ENCODE measurements at places on chromosomes 6 and 20. TPM values are rescaled to one million over a fixed set of nuclear protein-coding genes. Genes with fewer than 3 reads are reported as not detected.
A peak's percentile ranks its signal among the peaks of the same experiment; 100 is the strongest.

DNA sequence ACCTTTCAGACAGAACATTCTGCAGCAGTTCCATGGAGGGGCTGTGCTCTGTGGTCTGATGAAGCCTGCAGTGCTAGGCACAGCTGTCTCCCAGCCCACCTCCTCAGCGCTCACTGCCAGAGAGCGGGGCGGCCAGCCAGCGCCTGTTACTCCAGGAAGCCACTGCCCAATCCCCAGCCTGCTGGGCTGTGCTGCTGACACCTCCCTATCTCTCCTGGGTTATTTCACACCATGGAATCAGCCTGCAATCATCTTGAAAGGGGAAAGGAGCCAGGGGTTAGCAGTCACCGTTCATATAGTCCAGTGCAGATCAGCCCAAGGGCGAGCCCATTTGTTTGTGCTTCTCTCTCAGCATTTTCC, 46.3 kb upstream of the NHSL1 start:
- H3K4me3 ChIP-seq = no peak overlapping the region
- peak; percentile 81 for DNase-seq
- peaks cover 32% of the 10 kb centered on the region for H3K4me1 ChIP-seq
- peak overlapping the region; percentile 59 for H3K27ac ChIP-seq
- no peaks in the 10 kb centered on the region for H3K36me3 ChIP-seq

Gene PARD6B
- total RNA-seq = 15.5 TPM

Gene LZTS3
- 30.9 TPM for total RNA-seq

Gene ISM1
- total RNA-seq = 0.21 TPM

GRCh38 chr6:30691208-30691847, 544 bp upstream of the NRM start:
- no peaks in the 10 kb centered on the region for H3K27me3 ChIP-seq
- H3K36me3 ChIP-seq = no peaks in the 10 kb centered on the region
- peaks cover 20% of the 10 kb centered on the region for H3K4me1 ChIP-seq
- peak overlapping the region; percentile 62 for H3K4me3 ChIP-seq
- peak overlapping the region; percentile 63 for H3K27ac ChIP-seq

DNA sequence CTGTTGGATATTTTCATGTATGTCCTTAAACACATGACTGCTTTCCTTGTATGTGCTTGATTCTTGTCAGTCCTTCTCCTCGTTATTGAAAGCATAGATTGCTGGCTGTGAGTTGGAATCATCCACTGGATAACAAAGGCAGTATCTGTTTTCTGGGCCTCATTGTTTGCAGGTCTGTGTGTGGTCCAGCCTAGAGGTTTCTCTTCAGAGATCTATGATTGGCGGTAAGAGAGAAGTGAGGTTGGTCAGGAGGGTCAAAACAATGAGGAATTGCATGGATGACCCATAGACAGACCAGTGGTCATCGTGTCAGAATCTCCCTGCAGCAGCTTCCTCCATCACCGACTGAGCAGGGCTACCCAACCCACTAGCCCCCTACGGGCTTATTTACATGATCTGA, 915.0 kb downstream of the KIF16B start:
- no peak for DNase-seq
- no peaks in the 10 kb centered on the region for H3K36me3 ChIP-seq
- no peaks in the 10 kb centered on the region for H3K4me1 ChIP-seq
- no peak overlapping the region for H3K4me3 ChIP-seq
- H3K27me3 ChIP-seq = no peaks in the 10 kb centered on the region

Gene MEP1A
- not detected for total RNA-seq

GRCh38 chr6:161740486-161740885, 466.6 kb upstream of the AGPAT4 start:
- H3K4me1 ChIP-seq = no peaks in the 10 kb centered on the region
- no peak for DNase-seq

DNA sequence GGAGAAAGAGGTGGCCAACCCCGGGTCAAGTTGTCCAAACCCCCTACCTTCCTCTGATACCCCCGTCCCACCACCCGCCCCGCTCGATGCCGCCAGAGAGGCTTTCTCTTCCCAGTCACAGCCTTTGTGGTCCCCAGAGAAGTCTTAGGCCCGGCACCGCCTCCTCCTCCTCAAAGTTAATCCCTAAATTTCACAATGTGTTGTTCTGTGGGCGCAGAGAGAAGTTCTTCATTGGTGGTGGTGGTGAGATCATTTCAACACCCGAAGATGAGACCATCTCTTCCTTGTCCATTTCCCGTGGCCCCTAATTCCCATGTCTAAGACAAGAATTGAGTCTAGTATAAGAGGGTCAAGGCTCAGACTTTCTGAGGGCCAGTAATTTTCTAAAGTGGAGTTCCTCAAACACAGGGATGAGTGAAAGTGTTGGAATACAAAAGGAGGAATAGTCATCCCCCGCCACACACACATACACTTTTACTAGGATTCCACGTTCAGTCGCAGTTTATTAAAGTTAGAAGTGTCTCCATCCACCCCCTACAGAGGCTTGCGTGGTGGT, 10.4 kb downstream of the TRIM31 start:
- no peaks in the 10 kb centered on the region for H3K36me3 ChIP-seq
- no peaks in the 10 kb centered on the region for H3K4me1 ChIP-seq
- no peak for DNase-seq
- H3K27me3 ChIP-seq = peaks cover 100% of the 10 kb centered on the region
- no peak overlapping the region for H3K27ac ChIP-seq

GRCh38 chr20:36181934-36182603, 27.5 kb downstream of the EPB41L1 start:
- no peak for DNase-seq
- no peaks in the 10 kb centered on the region for H3K4me1 ChIP-seq
- H3K36me3 ChIP-seq = peaks cover 10% of the 10 kb centered on the region
- no peaks in the 10 kb centered on the region for H3K27me3 ChIP-seq

GRCh38 chr6:14966906-14967711, 278.8 kb upstream of the JARID2 start:
- no peaks in the 10 kb centered on the region for H3K36me3 ChIP-seq
- H3K4me1 ChIP-seq = no peaks in the 10 kb centered on the region
- H3K27me3 ChIP-seq = no peaks in the 10 kb centered on the region
- no peak for DNase-seq
- H3K27ac ChIP-seq = no peak overlapping the region

- H3K4me3 ChIP-seq = no peak overlapping the region
- no peaks in the 10 kb centered on the region for H3K4me1 ChIP-seq
- no peaks in the 10 kb centered on the region for H3K27me3 ChIP-seq
- no peak for DNase-seq
- no peaks in the 10 kb centered on the region for H3K36me3 ChIP-seq
These were observed 7.4 kb downstream of the PDE7B start for GRCh38 chr6:135858931-135859330.

Gene COL19A1
- total RNA-seq = 0.27 TPM

- H3K27ac ChIP-seq = no peak overlapping the region
- no peaks in the 10 kb centered on the region for H3K36me3 ChIP-seq
- no peaks in the 10 kb centered on the region for H3K27me3 ChIP-seq
- no peak overlapping the region for H3K4me3 ChIP-seq
- no peaks in the 10 kb centered on the region for H3K4me1 ChIP-seq
These were observed 143.2 kb downstream of the PTCHD4 start for GRCh38 chr6:47967843-47968242.

Gene NHLRC1
- 2.0 TPM for total RNA-seq

DNA sequence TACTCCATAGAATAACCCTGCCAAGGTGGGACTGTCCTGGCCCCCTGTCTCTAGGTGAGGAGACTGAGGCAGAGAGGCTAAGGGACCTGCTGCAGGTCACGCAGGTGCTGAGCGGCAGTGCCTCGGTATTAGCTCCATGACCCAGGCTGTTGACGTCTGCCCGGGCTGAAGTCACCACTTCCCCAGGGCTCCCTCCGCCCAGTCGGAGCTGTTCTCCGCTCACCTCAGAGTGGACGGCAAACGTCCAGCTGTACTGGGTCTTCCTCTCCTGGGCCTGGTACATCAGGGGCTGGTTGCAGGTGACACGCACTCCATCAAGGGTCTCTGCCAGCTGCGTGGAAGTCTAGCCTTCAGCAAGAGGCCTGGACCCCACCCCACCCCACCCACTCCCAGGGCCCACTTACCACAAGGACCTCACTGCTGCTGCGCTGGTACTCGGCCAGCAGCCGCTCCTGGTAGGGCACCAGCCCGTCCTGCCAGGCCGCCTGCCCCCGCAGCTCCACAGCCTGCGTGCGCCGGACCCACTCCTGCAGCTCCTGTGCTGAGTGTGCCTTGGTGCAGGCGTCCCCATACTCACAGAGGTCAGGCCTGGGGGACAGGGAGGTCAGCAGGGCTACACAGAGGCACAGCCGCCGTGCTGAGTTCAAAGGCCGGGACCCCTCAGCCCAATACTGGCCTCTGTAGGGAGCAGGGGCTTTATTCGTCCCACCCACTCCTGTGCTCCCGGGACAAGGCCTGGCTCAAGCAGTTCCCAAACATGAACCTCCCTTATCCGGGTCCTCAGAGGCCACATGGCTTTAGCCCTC, 3.6 kb downstream of the HELZ2 start:
- no peak overlapping the region for H3K4me3 ChIP-seq
- no peak for DNase-seq
- H3K27ac ChIP-seq = no peak overlapping the region

GRCh38 chr6:3456395-3456897, 404 bp downstream of the SLC22A23 start:
- no peak for DNase-seq
- peaks cover 6% of the 10 kb centered on the region for H3K27me3 ChIP-seq
- H3K36me3 ChIP-seq = no peaks in the 10 kb centered on the region
- H3K4me3 ChIP-seq = peak overlapping the region; percentile 60
- H3K4me1 ChIP-seq = peaks cover 21% of the 10 kb centered on the region
- no peak overlapping the region for H3K27ac ChIP-seq

DNA sequence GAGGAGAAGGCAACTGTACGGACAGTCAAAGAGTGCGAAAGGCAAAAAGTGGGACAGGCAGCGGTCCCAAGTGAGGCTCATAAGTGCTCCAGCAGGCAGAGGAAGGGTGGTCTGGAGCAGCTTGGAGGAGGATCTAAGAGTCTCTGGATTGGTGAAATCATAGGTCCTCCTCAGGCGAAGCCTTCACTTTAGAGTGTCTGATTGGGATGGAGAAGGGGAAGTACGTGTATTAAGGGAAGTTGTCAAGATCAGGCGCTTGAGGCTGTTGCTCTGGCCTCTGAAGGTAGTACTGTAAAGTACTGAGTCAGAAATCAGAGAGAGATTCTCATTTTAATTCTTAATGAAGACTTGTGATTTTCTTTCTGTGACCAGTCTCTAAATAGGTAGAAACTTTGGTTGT, 185.6 kb downstream of the KIF16B start:
- H3K36me3 ChIP-seq = no peaks in the 10 kb centered on the region
- H3K4me3 ChIP-seq = no peak overlapping the region
- no peaks in the 10 kb centered on the region for H3K4me1 ChIP-seq
- no peaks in the 10 kb centered on the region for H3K27me3 ChIP-seq
- H3K27ac ChIP-seq = no peak overlapping the region

DNA sequence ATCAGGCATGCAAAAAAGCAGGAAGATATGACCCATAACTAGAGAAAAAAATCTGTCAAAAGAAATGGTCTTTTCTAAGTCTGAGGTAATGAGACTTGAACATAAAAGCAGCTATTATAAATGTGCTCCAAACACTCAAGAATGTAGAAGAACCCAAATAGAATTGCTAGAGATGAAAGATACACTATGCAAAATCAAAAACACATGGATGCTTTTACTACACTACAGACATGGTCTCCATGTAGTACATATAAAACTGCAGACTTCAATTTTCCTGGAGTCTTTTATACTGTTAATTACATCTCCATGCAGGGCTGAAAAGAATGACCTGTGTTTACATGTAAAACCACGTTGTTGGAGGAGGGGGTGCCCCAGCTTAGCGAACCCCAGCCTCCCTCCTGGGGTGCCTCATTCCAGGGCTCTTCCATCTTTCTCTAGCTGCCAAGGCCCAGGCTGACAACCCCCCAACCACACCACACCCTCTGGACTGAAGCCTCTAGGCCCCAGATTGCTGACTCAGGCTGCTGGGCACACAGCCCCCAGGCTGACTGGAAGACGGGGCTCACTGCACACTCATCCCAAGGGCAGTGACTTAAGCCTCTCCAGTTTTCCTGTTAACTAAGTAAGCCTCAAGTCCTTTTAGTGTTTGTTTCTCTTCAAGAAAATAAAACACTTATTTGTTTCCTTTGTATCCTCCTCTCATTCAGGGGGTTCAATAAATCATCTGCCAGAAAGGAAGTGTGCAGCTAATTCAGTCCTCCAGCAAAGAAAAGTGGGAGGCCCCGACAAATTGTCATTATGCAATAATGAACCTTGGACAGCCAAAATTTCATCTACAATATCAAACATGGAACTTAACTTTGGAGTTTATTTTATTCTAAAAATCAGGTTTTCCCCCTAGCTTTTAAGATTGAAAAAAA, 26.0 kb upstream of the PLAGL1 start:
- no peaks in the 10 kb centered on the region for H3K4me1 ChIP-seq
- H3K27me3 ChIP-seq = no peaks in the 10 kb centered on the region
- H3K4me3 ChIP-seq = no peak overlapping the region
- no peaks in the 10 kb centered on the region for H3K36me3 ChIP-seq
- peak; percentile 56 for DNase-seq

DNA sequence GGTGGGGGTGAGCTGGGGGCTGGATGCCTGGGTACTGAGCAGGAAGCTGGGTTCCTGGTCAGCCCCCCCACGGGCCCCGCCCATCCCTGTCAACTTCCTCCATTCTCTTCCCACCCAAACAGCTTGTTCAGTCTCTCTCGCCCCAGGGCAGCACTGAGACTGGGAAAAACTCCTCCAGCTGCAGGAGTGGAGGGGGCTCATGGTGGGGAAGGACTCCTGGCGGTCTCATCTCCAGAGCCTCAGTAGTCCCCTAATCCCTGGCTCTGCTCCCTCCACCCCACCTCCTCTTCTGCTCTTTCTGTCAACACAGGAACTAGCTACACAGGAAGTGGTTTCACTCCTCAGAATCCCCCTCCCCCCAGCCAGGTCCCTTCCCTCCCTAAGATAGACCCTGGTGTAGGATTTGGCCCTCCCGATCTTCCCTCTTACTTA, at the start of gene GPSM3:
Gene GPSM3, minus strand, starts transcription at position 36 of the 432 bp plus-strand sequence. CDS start 130 bp downstream, outside the sequence.
- DNase-seq = no peak
- H3K27ac ChIP-seq = peak within 1 kb of the TSS; percentile 97
- H3K4me1 ChIP-seq = peaks cover 4% of the 10 kb centered on the region
- H3K27me3 ChIP-seq = no peaks in the 10 kb centered on the region
- peaks cover 2% of the 10 kb centered on the region for H3K36me3 ChIP-seq
- no peak within 1 kb of the TSS for H3K4me3 ChIP-seq

- no peaks in the 10 kb centered on the region for H3K36me3 ChIP-seq
- no peak overlapping the region for H3K4me3 ChIP-seq
- H3K4me1 ChIP-seq = peaks cover 14% of the 10 kb centered on the region
- DNase-seq = no peak
These were observed 96.4 kb downstream of the RPS12 start for GRCh38 chr6:132910759-132911158.

GRCh38 chr6:7542874-7543624, 1.6 kb downstream of the DSP start:
- no peaks in the 10 kb centered on the region for H3K27me3 ChIP-seq
- H3K4me1 ChIP-seq = peaks cover 37% of the 10 kb centered on the region

GRCh38 chr6:56889492-56889891, 65.4 kb upstream of the BEND6 start:
- H3K4me3 ChIP-seq = no peak overlapping the region
- H3K36me3 ChIP-seq = no peaks in the 10 kb centered on the region
- no peaks in the 10 kb centered on the region for H3K4me1 ChIP-seq
- DNase-seq = no peak
- no peaks in the 10 kb centered on the region for H3K27me3 ChIP-seq

Gene RAMACL
- 0.14 TPM for total RNA-seq

Gene GTSF1L
- not detected for total RNA-seq

Gene PRKN
- total RNA-seq = 28.1 TPM

Gene FGD2
- not detected for total RNA-seq
